ENCODE measurements at places on chromosomes 1 and 21. TPM values are rescaled to one million over a fixed set of nuclear protein-coding genes. Genes with fewer than 3 reads are reported as not detected.
A peak's percentile ranks its signal among the peaks of the same experiment; 100 is the strongest.

DNA sequence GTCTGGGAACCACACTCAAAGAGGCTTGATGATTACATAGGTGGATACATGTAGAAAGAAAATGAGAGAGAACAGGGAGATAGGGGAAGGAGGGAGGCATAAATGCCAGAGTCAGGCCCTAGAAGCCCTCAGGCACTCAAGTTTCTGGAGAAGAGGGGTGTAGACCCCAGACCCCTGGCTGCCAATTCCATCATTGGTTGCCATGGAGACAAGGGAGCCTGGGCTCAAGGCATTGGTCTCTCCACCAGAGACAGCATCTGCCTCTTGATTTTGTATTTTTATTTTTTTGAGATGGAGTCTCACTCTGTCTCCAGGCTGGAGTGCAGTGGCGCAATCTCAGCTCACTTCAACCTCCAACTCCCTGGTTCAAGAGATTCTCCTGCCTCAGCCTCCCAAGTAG is 114.3 kb upstream of the GRIK3 start:
- DNase-seq = no peak

DNA sequence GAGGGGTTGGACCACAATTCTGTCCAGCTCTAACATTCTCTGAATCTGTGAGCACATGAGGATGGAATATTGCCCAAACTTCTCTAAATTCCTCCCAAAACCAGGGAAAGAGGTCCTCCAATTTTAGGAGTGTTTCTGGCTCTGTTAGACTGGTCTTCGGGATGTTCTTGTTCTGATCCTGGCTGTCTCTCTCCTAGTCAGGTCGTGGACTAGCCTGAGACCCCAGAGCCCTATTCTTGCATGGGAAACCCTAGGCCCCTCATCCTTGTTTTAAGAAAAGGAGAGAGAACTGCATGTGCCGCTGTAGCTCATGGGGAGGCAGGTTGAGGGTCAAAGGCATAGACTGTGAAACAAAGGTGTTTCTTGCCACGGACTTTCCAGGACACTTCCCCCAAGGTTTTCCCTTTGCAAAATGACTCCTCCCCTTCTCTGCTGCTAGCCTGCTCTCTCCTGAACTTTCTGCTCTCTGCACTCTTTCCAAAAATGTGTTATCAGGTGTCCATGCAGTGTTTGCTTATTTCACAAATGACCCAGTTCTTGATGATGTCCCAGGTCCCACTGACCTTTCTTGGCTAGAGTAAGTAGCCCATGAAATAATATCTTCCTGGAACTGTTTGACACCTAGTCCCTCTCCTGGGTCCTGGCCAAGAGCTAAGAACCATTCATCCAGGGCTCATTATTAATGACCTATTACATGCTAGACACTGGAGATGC is 29.3 kb upstream of the RD3 start:
- no peak for DNase-seq

PLXNA2 gene
- total RNA-seq = 0.56 TPM

GRCh38 chr1:26730695-26731094 is 34.9 kb downstream of the ARID1A start:
- DNase-seq = no peak

CCDC28B gene
- 1.5 TPM for total RNA-seq

APOBEC4 gene
- not detected for total RNA-seq

DNA sequence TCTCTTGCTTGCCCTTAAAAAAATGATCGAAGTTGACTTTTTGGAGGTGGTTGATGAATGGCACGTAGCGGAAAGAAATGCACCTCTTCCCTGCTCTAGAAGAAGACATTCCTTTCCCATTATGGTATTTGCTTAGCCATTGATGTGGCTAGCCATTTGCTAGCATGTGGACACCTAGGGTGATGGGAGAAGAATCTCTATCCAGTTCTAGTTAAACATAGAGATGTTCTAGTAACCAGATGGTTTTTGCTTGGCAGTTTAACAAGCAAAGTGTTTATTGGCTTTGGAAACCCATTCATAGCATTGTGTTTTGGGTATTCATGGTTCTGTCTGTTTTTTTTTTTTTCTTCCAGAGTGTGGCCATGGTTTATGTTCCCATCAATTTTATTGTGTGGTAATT is 78.9 kb downstream of the KCNJ6 start:
- DNase-seq = no peak

DNA sequence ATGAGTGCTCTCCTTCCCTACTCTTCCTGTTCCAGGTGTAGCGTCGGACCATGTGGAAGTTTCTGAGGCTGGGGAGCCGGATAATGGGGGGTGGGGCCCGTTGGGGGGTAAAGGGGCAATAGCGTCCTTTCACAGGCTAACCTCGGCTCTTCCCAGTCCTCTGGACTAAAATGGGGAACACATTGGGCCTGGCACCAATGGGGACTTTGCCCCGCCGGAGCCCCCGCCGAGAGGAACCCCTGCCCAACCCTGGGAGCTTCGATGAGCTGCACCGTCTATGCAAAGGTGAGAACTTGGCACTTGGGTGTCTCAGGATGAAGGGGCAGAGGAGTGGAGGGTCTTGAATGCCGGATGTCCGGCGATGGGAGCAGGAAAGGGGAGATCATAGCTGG is 456 bp downstream of the TOMM40L start:
- no peak for DNase-seq

GRCh38 chr1:40919475-40920011 is 57.4 kb upstream of the CITED4 start:
- no peak for DNase-seq

ZBTB8OS gene
- total RNA-seq = 47.2 TPM

DNA sequence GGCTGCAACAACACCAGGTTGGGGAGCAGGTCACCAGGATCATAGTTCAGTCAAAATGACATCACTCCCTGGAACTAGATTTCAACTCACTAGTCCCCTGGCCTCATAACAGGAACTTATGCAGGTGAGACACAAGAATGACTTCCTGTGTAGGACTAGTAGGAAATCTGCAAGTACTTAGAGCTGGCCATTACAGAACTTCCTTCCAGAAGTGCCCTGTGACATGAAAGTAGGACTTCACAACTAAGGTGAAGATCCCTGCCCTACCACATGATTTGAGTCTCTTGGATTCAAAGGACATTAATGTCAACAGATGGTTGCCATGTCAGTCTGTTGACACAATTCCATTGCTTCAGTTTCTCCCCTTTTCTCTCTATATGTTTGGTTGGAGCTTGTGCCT is 223.1 kb downstream of the RPS6KC1 start:
- DNase-seq = no peak

- DNase-seq = peak; percentile 35
Observed at GRCh38 chr1:23217421-23218115, at the start of gene HTR1D. Gene HTR1D, minus strand, starts transcription at chr1:23217502. Its CDS starts 23,283 bp downstream, at chr1:23194219.

- no peak for DNase-seq
Observed at GRCh38 chr21:44083631-44084291, 23.4 kb upstream of the PWP2 start.

DNA sequence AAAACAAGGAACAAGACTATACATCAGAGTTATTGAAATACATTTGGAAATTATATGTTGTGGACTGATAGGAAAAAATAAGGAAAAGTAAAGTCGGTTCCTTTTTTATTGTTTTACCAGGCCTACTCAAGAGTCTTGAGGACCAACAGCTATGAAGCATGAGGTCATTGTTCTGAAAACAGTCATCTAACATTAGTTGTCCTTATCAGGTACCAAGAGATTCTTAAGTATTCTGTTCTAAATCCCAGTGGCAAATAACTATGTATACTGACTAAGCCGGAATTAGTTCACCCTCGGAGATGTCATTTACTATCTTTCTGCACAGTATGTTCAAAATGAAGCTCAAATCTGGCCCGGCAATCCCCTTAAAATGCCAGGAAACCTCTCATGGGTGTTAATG is 585 bp downstream of the ADGRL4 start:
- no peak for DNase-seq

GRCh38 chr1:59266180-59266926 is 30.5 kb upstream of the FGGY start:
- no peak for DNase-seq

NPHP4 gene
- 9.6 TPM for total RNA-seq

GRCh38 chr1:108107658-108108057 is 92.5 kb downstream of the SLC25A24 start:
- peak; percentile 64 for DNase-seq

OR2G6 gene
- total RNA-seq = not detected

ZYG11B gene
- 9.9 TPM for total RNA-seq

GRCh38 chr1:59215766-59216291 is 81.1 kb upstream of the FGGY start:
- DNase-seq = no peak

KRTAP10-3 gene
- total RNA-seq = not detected

NLRP3 gene
- total RNA-seq = 0.23 TPM

- no peak for DNase-seq
Observed at GRCh38 chr1:53337499-53337898, 9.6 kb upstream of the LRP8 start.

SPATA1 gene
- not detected for total RNA-seq

DNA sequence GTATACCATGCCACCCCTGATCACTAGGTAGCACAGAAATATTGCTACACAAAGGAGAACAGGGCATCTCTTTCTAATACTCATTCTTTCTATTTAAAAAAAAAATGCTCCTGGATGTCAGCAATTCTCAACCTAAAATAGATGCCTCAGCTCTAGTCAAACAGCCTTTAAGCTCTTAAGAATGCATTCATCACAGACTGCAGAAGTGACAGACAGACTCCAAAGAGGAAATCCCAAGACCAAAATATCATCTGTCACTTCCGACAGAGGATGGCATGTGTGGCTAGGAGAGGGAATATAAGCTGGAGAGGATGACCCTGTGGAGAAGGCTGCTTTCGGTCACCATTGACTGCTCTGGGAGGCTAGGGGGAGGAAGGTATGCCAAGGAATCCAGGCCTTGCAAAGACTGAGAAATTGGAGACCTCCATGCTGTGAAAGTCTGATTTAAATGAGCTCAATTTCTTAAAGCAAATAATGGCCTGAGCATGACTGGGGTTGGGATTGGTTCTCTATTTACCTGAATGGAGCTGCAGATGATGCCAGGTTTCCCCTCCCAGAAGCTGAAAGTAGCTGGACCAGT is 277.4 kb downstream of the BRINP2 start:
- no peak for DNase-seq

DNA sequence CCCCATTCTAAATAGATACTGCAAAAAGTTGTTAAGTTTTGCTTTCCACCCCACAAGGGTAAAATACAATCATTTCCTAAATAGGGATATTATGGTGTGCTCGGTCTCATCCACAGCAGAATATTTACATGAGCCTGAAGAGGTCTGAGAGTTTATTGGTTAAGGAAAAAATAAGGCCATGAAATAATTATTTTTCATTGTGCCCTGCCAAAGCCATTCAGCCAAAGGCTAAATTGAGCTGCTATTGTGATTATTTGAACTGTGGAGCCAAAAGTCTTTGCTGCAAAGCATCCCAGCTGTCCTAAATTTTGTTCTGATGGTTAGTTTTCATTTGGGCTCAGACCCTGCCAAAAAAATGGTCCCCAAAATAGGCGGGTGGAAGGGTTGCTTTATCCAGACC is 298.7 kb upstream of the ESRRG start:
- no peak for DNase-seq

Data from MG63 (cell line).